Fibroblast of villous mesenchyme (primary cell): ENCODE measurements at places on chromosomes 13 and 19. TPM values are rescaled to one million over a fixed set of nuclear protein-coding genes. Genes with fewer than 3 reads are reported as not detected.
A peak's percentile ranks its signal among the peaks of the same experiment; 100 is the strongest.

LINGO3 gene
- total RNA-seq: under 0.01 TPM in 1 of 2 replicates, not detected in the other

FFAR2 gene
- not detected in 2 replicates for total RNA-seq

ZNF85 gene
- 5.5 and 7.8 TPM in 2 replicates for total RNA-seq

- DNase-seq: no peak
Observed at GRCh38 chr19:42176649-42176989, 40.9 kb downstream of the DEDD2 start.

GRCh38 chr19:51784109-51784785, 10.7 kb upstream of the FPR3 start:
- DNase-seq: peak; percentile 66

GRCh38 chr19:14473978-14474578, 1.1 kb downstream of the PTGER1 start:
- DNase-seq: no peak

DNA sequence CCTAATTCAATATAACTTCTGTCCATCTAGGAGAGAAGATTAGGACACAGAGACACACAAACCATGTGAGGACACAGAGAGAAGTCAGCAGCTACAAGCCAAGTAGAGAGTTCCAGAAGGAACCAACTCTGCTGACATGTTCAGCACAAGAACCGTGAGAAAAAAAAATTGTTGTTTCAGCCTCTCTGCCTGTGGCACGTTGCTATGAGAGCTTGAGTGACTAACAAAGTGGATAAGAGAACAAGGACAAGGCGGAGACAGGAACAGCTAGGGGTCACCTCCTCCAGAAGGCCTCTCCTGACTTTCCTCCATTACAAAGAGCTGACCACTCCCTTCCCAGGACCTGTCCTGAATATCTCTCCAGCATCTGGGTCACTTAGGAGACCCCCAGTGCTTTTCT, 5.6 kb upstream of the SIGLEC12 start:
- no peak for DNase-seq

DNA sequence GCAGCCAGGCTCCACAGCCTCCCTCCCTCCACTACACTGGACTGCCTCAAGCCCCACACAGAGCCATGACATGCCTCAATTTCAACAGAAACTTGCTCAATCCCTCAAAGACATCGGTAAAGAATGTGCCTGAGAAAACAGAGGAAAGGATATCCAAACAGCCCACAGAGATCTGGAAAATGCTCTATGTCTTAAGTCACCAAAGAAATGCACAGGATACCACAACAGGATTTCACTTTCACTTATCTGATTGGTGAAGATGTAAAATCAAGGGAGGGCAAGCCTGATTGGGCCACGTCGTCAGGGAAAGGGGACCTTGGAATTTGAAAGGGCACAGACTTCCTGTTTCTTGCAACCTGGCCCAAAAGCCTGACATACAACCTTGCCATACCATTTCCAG, 14.2 kb downstream of the CACNA1A start:
- DNase-seq: no peak

ZSCAN4 gene
- not detected in 2 replicates for total RNA-seq

GRCh38 chr19:31315652-31316051, 33.6 kb downstream of the TSHZ3 start:
- no peak for DNase-seq

PTBP1 gene
- total RNA-seq: 117 and 129 TPM in 2 replicates

DNA sequence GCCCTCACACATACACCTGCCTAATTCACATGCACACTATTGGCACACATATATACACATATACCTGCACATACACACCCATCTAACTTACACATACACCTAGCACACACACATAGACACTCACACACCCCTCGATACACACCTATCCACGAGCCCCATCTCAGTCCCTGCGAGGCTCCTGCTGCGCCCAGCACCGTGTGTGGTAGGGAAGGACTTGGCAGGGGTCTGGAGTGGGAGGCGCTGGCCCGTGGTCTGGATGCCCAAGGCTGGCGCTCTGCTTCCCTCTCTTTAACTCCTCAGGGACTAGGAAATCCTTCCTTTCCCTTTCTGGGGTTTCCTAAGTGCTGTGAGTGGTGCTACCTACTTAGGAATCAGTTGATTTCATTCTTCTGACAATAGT, 202.7 kb downstream of the UQCRFS1 start:
- DNase-seq: no peak

- peak; percentile 22 for DNase-seq
Observed at GRCh38 chr13:98324105-98324504, 147.0 kb upstream of the RNF113B start.

EPSTI1 gene
- total RNA-seq: 9.0 and 15.1 TPM in 2 replicates

FUZ gene
- 15.1 and 19.3 TPM in 2 replicates for total RNA-seq

LPAR2 gene
- total RNA-seq: 0.86 and 0.97 TPM in 2 replicates

- DNase-seq: peak; percentile 42
Observed at GRCh38 chr13:100089465-100090032, 656 bp downstream of the PCCA start.

- no peak for DNase-seq
Observed at GRCh38 chr19:35841961-35842595, 10.2 kb downstream of the NPHS1 start.

GRCh38 chr19:17469092-17469480, 1.2 kb upstream of the SLC27A1 start:
- DNase-seq: no peak

- DNase-seq: no peak
Observed at GRCh38 chr19:648305-648704, 8.6 kb downstream of the FGF22 start.

GRCh38 chr19:1590641-1591397, 1.8 kb downstream of the MBD3 start:
- DNase-seq: no peak

DNA sequence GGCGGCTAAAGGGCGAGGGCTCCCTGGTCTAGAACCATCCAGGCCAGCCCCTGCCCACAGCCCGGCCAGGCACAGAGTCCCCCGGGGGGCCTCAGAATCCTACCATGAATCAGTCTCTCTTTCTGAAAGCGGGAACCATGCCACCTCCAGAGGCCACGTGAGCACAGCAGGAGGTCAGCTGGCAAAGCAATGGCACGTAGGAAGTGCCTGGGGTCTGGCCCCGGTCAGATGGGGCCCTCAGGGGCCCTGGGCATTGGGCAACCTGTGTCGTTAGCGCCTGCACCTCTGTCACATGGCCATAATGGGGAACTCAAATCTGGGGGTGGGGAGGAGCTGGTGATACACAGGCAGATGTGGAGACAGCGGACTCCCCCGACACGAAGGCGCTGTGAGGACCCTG, 8.8 kb downstream of the MFSD12 start:
- DNase-seq: no peak

DNA sequence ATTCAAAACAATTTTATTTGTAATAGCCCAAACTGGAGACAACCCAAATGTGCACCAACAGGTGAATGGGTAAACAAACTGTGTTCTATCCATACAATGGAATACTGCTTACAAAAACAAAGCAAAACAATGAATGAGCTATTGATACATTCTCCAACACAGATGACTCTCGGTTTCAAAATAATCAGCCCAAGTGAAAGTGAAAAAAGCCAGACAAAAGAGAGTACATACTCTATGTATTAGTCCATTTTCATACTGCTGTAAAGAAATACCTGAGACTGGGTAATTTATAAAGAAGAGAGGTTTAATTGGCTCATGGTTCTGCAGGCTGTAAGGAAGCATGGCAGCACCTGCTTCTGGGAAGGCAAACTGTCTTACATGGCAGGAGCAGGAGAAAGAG, 65.2 kb upstream of the LRCH1 start:
- no peak for DNase-seq

FOSB gene
- 13.0 and 16.1 TPM in 2 replicates for total RNA-seq

MCEMP1 gene
- total RNA-seq: not detected in 2 replicates

GRCh38 chr13:76886005-76886291, 257 bp downstream of the KCTD12 start:
- DNase-seq: no peak

DNA sequence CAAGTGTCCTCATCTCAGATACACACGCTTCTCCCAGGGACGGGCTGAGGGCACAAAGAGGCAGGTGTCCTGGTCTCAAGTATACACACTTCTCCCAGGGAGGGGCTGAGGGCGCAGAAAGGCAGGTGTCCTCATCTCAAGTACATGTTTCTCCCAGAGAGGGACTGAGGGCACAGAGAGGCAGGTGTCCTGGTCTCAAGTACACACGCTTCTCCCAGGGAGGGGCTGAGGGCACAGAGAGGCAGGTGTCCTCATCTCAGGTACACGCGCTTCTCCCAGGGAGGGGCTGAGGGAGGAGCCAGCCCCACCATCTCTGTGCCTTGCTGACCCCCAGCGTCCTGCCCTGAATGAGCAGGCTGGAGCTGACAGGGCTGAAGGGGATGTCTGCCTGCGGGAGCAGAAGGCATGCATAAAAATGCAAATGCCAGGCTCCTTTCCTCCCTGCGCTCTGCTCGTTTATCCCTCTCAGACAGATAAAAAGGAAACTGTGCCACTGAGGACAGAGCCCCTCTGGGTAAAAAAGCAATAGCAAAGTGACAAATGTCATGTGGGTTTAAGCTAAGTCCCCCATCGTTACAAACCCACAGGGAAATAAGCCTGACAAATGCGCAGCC, 96.1 kb upstream of the UQCRFS1 start:
- DNase-seq: no peak

GRCh38 chr19:3423183-3423829, 56.9 kb downstream of the NFIC start:
- DNase-seq: peak; percentile 26

TIMM29 gene
- total RNA-seq: 38.7 and 41.0 TPM in 2 replicates

NOVA2 gene
- not detected in 2 replicates for total RNA-seq

ZNF575 gene
- total RNA-seq: under 0.01 and 0.64 TPM in 2 replicates
